NCI-H69 (cell line): ENCODE measurements at places on chromosomes 7 and 10.

- DNase-seq, result peak; percentile 83
Observed at GRCh38 chr7:74371381-74372341, 82.0 kb upstream of the GTF2IRD1 start.

- DNase-seq, result no peak
Observed at GRCh38 chr7:338295-339061, 48.5 kb downstream of the FOXL3 start.

DNA sequence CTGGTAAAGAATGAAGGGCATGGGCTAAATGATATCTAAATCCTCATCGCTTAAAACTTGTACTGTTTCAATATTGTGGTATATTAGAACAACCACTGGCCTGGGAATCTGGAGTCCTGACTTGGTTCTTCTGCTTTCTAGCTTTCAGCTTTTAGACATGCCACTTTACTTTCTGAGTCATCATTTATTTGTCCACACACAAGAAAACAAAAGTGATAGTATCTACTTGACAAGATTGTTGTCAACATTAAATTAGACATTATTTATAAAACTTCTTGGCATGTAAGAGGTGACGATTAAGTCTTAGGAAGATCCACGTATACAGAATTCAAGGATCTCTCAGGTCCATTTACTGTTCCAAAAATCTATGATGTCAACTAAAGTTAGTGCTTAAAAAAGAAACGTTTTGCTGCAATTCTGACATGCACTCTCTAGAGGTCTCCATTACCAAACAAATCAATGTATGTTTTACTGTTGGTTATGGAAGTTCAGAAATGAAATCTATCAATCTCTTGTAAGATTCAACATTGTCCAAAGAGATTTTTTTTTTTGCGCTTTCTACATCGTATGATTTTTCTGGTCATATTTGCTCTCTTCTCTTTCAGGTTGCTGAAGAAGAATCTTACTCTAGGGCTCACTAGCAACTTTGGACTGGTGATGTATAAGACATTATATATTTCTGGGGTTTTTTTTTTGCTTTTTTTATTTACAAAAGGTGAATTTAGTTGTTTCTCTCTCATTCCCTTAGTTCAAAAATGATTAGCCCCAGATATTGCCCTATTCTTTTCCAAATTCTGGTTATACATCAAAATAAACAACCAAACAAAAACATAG is 53.6 kb upstream of the DYNC1I1 start:
- peak; percentile 70 for DNase-seq

GRCh38 chr10:3720228-3721019 is 64.6 kb downstream of the KLF6 start:
- DNase-seq, result no peak

GRCh38 chr7:26910221-26910620 is 45.8 kb upstream of the SKAP2 start:
- DNase-seq, result no peak

DNA sequence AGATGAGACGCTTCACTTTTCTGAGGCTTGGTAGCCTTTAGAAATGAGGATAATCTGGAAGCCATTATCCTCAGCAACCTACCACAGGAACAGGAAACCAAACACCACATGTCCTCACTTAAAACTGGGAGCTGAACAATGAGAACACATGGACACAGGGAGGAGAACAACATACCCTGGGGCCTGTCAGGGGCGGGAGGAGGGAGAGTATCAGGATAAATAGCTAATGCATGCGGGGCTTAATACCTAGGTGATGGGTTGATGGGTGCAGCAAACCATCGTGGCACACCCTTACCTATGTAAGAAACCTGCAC is 48.9 kb downstream of the LRGUK start:
- peak; percentile 88 for DNase-seq

DNA sequence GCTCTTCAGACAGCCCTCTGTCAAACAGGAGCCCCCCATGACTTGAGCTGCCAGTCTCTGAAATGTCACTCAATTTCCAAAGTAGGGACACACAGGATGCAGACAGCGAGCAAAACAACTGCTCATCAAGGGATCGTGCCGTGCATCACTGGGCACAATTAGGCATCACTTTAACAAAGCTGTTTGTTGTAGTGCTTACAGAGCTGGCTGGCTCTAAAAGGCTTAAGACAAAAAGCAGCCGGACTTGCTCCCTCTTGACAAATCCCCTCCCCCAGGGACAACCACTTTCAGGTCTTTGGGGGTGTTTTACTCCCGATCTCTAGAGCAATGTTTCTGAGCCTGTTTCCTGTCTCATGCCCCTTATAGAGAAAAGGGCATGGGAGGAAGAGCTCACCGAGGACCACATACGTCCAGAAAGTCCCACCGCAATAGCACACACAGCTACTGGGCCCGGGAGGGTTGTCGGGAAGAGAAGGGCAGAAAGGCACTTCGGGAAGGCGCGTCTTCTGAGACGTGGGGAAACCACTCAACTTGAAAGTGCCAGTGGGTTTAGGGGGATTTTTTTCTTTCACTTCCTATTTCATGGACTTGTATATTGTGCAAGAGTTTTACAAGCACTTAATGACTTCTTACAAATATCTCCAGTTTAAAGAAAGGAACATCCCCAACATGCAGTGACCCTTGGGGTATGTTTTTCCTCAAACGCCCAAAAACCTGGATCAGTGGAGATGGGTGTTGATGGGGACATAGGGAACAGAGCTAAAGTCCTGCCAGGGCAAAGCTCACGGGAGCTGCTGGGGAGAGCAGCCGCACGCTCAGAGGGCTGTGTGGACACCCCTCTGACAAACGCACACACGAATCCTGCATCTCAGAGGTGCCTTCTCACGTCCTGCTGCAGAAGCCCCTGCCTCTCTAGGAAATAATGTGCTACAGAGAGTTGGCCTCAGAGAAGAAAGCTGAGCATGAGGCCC is 27.1 kb downstream of the LRRC20 start:
- DNase-seq, result peak; percentile 37

DNA sequence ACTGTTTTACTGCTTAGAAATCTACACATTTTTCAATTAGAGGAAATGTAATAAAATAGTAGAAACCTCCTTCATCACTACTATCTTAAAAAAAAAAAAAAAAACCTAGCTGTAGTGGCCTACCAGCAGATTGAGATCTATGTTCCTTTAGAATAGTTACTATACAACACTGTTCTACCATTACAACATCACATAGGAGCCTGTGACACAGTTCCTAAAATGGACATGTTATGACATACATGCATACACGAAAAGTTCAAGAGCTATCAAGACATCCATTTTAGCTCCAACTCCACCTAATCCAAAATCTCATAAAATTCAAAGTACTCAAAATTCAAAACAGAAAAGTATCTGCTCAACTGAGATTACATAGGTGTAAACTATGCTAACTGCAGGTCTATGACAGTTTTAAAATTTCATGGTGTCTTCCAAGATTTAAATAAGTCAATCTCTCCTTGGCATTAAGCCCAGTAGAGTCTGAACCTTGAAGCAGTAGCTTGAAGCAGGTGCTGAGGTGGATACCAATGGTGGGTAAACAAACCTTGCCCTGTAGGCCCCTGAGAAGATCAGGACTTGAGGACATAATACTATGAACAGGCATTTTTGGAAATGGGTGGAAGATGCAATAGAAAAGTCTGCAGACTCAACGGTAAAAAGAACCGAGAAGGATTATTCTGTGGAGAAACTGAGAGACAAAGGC is 17.0 kb downstream of the CACUL1 start:
- DNase-seq, result peak; percentile 38

DNA sequence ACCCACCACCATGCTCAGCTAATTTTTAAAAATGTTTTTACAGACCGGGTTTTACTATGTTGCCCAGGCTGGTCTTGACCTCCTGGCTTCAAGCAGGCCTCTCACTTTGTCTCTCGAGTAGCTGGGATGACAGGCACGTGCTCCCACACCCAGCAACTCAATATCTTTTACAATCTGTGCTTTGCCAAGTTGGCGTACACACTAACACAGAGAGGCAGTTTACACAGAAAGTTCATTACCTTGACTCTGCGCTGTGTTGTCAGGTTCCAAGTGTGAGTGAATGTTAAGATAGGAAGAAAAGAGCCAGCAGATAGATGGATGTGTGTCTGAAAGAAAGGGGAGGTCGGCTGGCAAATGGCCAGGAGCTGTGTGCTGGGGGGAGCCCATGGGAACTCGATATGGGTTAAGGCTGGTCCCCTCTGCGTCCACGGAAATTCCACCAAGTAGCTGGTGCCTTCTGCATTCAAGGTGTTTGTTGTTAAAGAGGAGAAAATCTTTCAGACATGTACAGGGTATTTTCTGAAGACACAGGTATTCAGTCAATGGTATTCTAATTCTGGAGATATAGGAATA is 299.8 kb downstream of the CAMK1D start:
- DNase-seq, result no peak

DNA sequence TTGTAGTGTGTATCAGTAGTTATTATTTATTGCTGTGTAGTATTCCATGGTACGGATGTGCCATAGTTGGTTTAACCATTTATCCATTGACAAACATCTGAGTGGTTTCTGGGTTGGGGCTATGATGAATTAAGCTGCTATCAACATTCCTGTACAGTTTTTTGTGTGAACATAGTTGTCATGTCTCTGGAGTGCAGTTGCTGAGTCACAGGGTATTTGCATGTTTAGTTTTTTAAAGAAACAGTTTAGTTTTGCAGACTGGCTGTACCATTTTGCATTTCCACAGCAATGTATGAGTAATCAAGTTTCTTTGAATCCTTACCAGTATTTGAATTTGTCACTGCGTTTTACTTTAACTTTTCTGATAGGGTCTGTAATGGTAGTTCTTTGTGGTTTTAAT is 516.7 kb upstream of the CELF2 start:
- DNase-seq, result no peak

DNA sequence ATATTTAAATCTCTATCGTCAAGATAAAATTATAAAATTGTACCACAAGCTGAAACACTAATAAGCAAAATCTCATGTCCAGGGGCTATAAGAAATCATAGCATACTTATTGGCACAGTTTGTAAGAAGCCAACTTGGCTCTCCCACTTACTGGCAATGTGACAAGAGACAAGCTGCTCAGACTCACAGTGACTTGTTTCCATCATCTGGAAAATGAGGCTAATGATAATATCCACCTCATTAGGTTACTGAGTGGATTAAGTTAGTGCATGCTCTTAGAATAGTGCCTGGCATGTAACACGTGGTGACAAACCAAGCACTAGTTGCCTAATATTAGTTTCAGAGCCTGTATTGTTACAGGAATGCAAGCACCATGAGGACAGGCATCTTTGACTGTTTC is 234.4 kb downstream of the GLI3 start:
- DNase-seq, result no peak

DNA sequence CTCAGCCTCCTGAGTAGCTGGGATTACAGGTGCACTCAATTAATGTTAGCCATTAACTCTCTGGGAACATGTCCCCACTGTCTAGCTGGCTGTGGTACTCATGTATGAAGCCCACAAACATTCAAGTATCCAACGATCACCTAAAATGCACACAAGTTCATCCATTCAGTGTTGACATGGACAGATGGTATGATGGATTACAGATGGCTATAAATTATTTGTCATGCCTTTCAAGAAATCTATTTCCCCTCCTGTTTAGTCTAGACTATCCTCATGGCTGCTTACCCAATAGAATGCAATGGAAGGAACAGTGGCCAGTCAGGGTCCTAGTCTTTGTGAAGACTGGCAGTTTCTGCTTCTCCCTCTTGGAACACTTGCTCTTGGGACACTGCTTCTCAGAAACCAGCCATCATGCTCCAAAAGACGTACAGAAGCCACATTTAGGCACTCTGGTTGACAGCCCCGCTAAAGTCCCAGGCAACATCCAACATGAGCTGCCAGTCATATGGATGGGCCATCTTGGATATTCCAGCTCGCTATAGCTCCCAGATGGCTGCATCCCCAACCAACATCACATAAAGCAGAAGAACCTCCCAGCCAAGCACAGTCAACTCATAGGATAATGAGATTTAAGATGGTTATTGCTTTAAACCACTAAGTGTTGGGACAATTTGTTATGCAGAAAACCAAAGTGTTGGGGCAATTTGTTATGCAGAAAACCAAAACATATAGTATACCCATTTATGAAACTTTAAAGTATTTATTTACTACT is 33.1 kb downstream of the MYL10 start:
- DNase-seq, result no peak

DNA sequence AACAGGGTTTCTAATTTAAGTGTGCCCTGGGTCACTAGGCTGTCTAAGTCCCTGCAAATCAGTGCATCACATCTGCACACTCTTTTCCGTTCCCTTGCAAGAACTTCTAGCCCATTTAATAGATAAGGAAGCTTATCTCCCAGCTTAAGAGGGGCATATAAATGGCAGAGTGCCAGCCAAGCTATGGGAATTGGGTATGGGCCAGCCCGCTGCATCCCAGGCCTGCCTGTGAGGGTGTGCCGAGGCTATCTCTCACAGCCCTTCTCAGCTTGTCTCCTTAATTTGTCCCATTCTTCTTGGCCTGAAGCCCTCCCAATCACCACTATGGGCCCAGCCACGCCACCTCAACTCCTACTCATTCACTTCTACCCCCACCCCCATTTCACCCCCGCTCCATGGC is 14.7 kb downstream of the AQP1 start:
- no peak for DNase-seq

GRCh38 chr7:47724335-47724982 is 142.5 kb upstream of the TNS3 start:
- DNase-seq, result peak; percentile 92

DNA sequence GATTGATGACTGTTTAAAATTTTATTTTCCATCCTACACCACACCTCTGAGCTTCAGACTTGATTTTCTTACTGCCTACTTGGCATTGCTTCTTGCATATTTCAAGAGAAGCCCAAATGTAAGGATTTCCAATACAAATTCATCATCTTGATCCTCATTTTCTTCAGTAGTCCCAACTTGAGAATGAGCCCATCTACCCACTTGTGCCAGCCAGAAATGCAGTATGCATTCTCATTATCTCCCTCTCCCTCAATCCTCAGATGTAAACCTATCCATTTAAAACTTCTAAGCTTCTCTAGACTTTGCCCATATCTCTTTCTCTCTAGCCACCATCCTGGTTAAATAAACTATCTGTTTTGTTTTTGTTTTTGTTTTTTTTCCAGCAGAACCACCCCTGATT is 22.4 kb upstream of the EGFR start:
- DNase-seq, result no peak

- DNase-seq, result no peak
Observed at GRCh38 chr10:96244354-96244753, 27.0 kb downstream of the BLNK start.

DNA sequence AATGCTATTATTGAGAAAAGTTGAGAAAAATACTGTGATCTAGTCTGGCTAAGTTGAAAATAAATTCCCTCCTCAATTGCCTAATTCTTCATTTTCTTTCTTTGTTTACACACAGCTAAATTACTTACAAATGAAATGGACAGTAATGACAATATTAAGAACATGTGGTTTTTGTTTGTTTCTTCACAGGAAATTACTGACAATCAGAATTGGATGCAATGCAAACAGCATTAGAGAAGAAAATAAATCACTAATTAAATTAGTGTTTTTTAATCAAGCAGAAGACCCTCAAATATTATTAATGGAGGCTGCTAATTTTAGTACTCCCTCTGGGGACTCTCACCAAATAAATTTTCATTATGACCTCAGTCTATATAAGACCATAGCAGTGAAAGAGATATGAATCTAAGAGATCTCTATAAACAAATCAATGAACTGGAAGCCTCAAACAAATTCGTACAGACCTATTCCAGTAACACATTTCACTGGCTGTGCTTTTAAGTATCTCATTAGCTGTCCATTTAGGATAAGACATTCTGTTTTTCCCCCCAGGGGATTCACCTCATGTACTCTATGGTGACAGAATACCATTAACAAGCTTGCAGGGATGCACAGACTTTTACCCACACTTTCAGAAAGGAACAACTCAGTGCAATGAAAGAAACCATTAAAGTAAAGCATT is 202.0 kb upstream of the DGKB start:
- peak; percentile 96 for DNase-seq
